ENCODE measurements at places on chromosomes 3 and 15. TPM values are rescaled to one million over a fixed set of nuclear protein-coding genes. Genes with fewer than 3 reads are reported as not detected.

DNA sequence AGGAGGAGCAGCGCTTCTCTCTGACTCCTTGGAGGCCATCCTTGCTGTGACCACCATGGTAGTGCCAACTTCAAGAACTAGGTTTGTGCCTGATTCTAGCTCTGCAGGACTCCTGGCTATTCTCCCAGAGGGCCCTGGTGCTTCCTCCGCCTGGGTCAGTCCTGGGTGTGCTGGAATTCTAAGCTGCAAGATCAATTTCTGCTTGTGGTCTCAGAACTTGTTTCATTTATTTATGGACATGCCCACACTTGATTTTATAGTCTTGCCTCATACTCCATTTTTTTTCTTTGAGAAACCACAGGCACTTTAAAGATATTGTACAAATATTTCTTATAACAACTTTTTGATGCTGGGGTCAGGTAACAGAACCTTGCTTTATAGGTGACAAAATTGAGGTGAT lies 87.6 kb downstream of the PDCD6IP start:
- peak; percentile 23 for DNase-seq

DNA sequence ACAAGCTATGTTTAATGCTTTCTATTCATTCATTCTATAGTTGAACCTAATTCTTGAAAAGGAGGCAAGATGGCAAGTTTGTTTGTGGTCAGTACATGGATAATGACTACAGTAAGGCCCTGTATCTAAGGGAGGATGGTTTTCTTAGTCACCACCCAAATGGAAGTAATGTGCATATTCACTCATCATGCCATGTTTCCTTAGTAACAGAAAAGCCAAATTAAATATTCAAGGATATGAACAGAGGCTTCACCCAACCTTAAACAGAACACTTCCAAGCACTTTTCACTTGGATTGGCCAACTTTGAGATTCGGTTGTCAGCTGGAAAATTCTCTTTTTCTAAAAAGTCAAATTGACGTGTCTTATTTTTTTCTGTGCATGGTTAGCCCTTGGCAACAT lies 805.3 kb upstream of the LMCD1 start:
- DNase-seq = no peak

The NPAP1 gene
- not detected for total RNA-seq

The CKMT1A gene
- not detected for total RNA-seq

Measured in IMR-90 (cell line).